NCI-H187 (cell line): ENCODE measurements at places on chromosomes 3 and 15.

GRCh38 chr3:103166890-103167289, 732.1 kb downstream of the ZPLD1 start:
- no peak for DNase-seq

GRCh38 chr3:66816090-66816761, 181.9 kb upstream of the KBTBD8 start:
- peak; percentile 2 for DNase-seq

- DNase-seq: no peak
These were observed 105.4 kb downstream of the CLASP2 start for GRCh38 chr3:33612607-33613006.

GRCh38 chr3:114207768-114208167, 28.9 kb upstream of the DRD3 start:
- DNase-seq: no peak

- DNase-seq: no peak
These were observed 62.9 kb upstream of the RAP2B start for GRCh38 chr3:153099131-153099530.
